ENCODE measurements at places on chromosomes 1 and 21.

DNA sequence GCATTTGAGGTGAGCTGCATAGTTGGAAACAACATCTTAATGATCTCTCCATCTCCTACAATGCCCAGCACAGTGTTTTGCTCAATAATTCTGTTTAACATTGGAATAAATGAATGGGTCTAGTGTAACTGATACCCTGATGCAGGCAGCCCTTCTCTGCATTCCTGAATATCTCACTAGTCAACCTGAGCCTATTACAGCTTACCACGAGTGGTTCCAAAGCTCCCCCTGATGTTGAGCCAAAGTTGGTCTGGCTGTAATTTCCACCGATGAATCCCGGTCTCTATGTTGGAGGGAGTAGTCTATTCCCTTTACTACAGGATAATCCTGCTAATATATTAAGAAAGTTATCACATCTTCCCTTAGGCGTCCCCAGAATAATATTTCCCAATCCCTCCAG is 63.8 kb downstream of the ZBTB18 start:
- no peak for DNase-seq

DNA sequence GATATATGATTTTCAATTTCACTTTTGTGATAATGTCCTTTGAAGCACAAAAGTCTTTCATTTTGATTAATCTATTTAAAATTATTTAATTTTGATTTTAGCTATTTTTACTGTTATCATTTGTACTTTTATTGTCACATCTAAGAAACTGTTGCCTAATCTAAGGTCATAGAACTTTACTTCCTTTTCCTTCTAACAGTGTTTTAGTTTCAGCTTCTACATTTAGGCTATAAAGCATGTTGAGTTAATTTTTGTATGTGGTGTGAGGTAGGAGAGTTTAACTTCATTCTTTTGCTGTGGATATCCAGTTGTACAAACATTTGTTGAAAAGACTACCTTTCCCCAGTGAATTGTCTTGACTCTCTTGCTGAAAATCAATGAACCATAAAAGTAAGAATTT is 204.5 kb downstream of the TM2D1 start:
- no peak for DNase-seq

DNA sequence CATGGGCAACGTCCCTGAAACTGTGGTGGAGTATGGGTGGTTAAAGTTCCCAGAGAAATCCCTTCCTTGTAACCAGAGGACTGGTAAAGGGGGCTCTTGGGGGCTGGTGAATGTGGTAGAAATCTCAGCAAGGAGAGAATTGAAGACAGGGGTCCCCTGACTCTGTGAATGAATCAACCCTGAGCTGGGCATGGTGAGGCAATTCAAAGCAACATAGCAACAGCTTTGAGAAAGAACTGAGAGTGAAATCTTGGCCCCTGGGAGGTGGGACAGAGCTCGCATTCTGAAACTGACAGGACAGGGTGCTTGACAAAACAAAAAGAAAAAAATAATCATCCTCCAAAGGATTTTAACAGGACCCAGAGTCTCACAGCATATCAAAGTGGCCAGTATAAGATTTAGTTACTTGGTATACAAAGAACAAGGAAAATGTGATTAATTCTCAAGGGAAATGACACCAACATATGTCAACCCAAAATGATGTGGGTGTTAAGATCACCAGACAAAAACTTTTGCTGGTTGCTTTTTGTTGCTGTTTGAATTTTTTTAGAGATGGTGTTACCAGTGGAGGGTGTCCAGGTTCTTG is 11.7 kb upstream of the SUMO3 start:
- DNase-seq: peak; percentile 41

- peak; percentile 3 for DNase-seq
Observed at GRCh38 chr21:45996311-45997204, 15.0 kb downstream of the COL6A1 start.

GRCh38 chr1:111030590-111030989 is 66.9 kb upstream of the LRIF1 start:
- peak; percentile 69 for DNase-seq

GRCh38 chr1:228096416-228097332 is 6.5 kb downstream of the C1orf35 start:
- DNase-seq: peak; percentile 2

GRCh38 chr21:17444828-17445227 is 68.0 kb upstream of the CXADR start:
- no peak for DNase-seq

DNA sequence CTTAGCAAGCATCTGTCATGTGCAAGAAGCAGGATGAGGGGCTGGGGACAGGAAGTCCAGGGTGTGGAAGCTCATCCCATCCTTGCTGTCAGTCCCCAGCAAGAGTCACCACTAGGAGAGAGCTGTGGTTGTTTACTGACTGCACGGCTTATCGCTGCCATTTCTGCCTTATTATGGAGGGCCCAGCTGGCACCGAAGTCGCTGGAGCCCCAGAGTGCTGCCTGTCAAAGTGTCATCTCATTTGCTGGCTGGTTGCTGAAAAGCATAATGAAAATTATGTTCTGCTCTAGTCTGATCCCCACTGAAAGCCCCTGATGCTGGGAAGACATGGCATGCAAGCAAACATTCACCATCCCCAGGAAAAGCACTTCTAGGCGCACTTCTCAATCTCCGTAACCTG is 642.7 kb downstream of the NPHP4 start:
- no peak for DNase-seq

GRCh38 chr21:17053321-17053720 is 459.5 kb upstream of the CXADR start:
- DNase-seq: no peak

GRCh38 chr1:243316366-243316989 is 60.6 kb downstream of the SDCCAG8 start:
- no peak for DNase-seq

GRCh38 chr21:29477941-29478340 is 179.2 kb downstream of the BACH1 start:
- DNase-seq: no peak

DNA sequence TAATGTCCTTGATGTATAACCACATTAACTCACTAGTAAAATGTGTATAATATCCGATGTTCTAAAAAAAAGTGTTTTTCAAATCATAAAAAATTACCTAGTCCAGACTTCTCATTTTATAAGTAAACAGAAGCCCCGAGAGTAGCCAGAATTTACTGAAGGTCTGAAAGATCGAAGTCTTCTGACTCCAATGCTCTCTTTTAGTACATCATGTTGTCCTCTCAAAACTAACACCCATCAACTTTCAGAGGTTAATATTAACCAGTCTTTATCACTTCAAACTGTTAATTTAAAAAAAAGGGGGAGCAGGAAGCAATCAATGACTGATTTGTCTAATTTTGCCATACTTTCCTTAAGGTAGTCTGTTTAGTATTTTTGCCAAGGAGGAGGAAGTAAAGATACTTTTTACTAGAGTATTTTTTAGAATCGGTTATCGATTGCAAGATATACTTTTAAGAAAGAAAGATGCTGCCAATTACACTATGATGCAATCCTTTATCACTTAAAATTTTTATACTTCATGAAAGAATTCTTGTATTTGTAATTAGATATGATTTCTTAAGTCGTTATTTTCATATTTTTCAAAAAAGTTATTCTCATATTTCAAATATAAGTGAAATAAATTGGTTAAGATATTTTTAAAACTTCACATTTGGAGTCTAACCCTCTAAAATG is 25.5 kb downstream of the CCDC18 start:
- DNase-seq: no peak

DNA sequence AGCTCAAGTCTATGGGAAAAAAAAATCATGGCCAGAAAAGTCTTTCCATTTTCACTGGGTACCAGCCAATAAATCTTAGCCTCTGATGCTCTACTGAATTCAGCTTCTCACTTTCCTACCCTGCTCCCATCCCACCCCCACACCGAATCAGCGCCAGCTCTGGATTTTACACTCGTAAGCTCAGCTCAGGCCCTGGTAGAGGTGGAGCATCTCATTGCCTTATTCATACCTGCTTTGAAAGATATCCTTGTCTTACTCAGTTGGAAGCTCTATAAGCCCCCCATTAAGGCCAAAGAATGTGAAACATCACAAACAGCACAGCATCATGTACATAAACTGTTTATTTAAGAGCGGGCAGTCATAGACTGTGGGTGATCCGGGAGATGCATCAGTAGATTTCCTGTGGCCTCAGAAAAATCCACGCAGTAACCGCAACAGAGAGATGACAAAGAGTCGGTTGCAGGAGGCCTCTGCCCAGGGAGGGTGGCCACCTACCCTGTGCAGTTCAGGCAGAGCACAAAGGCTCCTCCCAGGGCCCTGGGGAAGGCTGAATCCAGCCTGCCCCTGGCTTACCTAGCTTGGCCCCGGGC is 36.4 kb upstream of the ETS2 start:
- DNase-seq: peak; percentile 53

- no peak for DNase-seq
Observed at GRCh38 chr1:9069326-9070100, at the start of gene SLC2A5. Gene SLC2A5, minus strand, starts transcription at chr1:9069635. Its CDS starts 99 bp downstream, at chr1:9069536.

GRCh38 chr1:172883844-172884243 is 166.9 kb downstream of the TNFSF18 start:
- DNase-seq: peak; percentile 19

- no peak for DNase-seq
Observed at GRCh38 chr1:67041841-67042503, 12.0 kb downstream of the SLC35D1 start.

GRCh38 chr1:159979257-159979656 is 25.2 kb upstream of the SLAMF9 start:
- no peak for DNase-seq

- peak; percentile 49 for DNase-seq
Observed at GRCh38 chr21:36854391-36854790, 112.1 kb downstream of the HLCS start.

GRCh38 chr1:199834711-199835110 is 192.8 kb upstream of the NR5A2 start:
- DNase-seq: no peak

- peak; percentile 87 for DNase-seq
Observed at GRCh38 chr1:206803221-206803730, 31.0 kb upstream of the IL10 start.

DNA sequence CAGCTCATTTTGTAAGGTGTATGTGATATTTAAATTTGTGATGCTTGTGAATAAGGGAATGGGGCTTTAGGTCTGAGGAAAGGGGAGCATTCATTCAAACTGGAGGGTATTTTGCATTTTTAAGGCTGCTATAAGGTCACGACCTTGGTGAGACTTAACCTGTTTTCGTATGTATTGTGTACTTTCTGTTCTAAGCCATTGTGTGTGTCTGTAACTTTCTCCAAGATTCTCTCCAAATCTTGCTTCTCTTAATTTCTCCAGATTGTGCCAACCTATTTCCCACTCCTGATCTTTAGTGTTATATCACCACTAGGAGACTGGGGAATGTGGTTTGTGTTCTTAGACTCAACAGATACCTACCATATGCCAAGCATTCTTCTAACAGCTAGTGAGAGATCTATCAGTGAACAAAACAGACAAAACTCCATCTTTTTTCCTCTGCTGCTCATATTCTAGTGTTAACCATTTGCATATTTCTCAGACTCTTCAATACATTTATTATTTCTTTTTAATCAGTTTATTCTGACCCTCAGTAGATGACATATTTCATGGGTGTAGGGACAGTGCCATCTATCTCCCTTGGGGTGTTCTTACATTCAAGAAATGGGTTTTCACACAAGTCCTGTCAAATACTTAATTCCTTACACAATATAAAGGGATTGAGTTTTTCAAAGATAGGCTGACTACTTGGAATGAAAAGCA is 27.5 kb downstream of the ATP1B1 start:
- no peak for DNase-seq

DNA sequence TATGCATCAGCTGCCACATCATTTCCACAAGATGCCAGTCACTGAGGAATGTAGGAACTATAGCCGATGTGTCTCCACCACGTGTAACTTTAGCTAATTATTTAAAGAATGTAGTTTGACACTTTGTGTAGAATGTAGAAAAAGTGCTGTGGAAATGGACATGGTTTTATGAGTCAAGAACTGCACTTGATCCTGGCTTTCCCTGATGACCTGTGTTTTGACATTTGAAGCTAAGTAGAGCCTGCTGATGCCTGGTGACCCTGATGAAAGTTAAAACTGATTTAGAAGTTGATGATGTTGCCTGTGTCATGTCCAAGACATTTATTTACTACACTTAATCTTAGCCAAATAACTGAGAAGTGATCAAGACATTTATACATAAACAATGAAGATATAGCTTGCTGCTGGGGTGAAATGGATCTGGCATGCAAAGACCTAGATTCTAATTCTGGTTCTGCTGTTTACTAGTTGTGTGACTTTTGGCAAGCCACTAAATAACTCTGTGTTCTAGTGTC is 4.4 kb upstream of the OSBPL9 start:
- DNase-seq: no peak

- DNase-seq: no peak
Observed at GRCh38 chr1:182163821-182164223, 102.3 kb upstream of the ZNF648 start.

DNA sequence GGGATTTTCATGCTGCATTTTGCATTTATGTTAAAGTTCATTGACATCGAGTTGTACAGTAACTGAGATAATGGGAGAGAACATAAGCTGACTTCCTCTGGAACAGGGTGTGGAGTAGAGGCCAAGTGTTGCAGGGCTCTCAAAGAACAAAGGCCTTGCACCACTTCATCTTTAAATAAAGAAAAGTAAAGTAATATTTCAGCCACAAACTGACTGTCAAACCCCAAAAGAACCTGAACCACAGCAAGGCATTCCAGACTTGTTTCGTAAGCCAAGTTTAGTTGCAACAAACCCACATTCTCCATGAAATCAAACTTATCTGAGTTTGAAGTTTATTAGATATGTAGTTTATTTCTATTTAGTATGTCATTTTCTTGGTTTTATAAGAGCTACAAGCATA is 19.1 kb upstream of the HMGCS2 start:
- DNase-seq: no peak

- peak; percentile 37 for DNase-seq
Observed at GRCh38 chr1:68442822-68443556, 6.8 kb downstream of the RPE65 start.

DNA sequence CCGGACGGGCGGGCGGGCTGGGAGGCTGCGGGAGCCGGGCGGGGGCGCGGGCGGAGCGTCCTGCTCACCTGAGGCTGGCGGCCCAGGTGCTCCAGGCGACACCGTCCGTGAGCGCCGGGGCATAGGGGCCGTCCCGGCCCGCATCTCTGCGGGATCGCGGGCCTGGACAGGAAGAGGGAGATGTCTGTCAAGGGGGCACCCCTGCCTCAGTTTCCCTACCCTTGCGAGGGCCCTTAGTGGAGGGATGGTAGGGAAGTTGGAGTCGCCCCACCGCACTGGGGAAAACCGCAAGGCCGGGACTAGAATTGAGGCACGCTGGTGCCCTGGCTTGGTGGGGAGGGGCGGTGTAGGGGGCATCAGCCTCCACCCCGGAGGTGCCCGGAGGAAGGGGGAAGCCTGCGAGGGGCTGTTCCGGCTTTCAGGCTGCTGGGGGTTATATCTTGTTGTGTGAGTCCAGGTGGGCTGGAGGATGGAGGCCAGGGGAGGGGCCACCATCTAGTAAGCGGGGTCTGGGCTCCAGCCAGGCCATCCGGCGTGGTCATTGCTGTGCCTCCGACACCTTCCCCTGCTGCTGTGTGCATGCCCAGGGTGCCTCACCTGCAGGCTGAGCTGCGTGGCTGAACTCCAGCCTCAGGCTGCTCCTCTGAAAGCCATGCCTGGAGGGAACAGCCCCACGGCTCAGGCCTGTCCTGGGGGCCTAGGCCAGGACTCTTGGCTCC is 580 bp downstream of the VWA1 start:
- DNase-seq: peak; percentile 5

Measured in activated CD4-positive, alpha-beta T cell treated with anti-CD3 and anti-CD28 coated beads for 36 hours (primary cell).